ENCODE measurements at places on chromosomes 5 and 9. TPM values are rescaled to one million over a fixed set of nuclear protein-coding genes. Genes with fewer than 3 reads are reported as not detected.
A peak's percentile ranks its signal among the peaks of the same experiment; 100 is the strongest.

Gene PPP3R2
- total RNA-seq: 0.12 TPM

Gene LCP2
- 15.5 TPM for total RNA-seq

Gene PTGS1
- total RNA-seq: 7.8 TPM

Gene C7
- total RNA-seq: 18.4 TPM

Gene ABL1
- 79.0 TPM for total RNA-seq

DNA sequence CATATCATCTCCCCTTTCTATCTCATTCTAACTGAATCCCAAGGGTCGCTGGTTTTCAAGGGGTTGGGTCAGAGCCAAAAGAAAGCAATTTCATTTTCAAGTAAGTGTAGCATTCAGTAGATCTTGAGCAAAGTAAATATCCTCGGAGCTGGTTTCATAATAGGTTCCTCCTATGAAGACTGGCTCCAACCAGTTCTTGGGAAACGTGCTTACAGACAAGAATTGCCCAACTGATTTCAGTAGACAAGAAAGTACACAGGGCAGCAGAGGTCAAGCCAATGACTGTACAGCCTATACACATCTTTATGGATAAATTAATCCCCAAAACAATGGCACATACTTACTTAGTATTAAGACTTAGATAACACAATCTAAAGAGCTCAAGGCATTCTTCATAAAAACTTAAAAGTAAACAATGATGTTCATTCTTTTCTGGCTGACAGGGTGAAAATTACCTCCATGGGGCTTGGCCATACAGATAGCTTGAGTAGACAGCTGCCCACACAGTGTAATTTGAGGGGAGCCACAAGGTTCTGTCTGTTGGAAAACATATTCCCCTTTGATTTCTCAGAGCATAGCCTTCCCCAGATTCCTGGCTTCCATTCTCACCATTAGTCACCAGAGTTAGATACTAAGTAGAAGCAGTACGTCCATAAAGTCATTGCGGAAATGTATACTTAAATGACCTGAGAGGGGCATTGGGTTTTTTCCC is 163.9 kb downstream of the ARRDC3 start:
- peak; percentile 49 for DNase-seq

DNA sequence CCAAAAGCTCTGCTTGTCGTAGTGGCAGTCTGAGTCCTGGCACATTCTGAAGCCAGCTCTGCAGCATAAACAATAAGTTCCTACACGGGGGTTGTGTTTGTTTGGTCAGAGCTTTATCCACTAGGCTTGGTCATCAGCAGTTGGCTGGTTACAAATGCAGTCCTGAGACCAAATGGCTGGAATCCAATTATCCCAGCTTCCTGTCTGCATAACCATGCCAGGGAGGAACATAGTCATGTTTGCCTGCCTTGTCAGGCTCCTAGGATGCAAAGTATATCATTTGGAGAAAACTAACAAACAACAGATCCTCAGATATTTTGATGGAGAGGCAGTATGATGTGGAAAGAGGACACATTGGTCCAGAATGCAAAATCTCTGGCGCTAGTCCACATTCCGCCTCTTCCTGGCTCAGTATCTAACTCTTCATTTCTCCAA is 85.8 kb downstream of the FBXO38 start:
- no peak for DNase-seq

DNA sequence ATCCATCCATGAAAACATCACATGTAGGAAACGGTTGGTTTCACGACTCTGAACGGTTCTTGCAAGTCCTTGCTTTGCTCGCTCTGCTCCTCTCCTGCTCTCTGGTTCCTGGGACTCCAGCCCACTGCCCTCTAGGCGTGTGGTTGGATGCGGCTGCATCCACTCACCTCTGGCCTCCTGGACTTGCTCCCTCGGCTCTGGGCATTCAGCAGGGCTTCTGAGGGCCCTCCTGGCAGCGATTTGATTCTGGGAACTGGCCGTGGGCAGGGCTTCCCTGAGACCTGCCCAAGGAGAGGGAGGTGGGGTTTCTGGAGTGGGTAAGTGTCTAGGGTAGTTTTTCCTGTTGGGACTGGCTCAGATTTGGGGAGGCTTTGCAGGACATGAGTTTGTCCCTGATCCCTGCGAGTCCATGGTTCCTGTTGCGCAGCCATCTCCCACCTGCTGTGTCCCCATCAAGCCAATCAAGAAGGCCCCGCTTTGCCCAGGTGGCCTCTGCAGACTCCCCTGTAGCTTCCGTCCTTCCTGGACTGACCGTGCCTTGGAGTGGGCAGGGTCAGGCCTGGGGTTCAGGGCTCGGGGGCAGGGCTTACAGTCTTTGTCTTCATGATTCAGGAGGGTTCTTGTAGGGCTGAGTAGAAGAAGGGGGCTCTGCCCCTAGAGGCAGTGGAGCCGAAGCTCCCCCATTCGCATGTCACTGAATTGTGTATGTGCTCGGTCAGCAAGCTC is 192.3 kb downstream of the CACNA1B start:
- DNase-seq: peak; percentile 8

DNA sequence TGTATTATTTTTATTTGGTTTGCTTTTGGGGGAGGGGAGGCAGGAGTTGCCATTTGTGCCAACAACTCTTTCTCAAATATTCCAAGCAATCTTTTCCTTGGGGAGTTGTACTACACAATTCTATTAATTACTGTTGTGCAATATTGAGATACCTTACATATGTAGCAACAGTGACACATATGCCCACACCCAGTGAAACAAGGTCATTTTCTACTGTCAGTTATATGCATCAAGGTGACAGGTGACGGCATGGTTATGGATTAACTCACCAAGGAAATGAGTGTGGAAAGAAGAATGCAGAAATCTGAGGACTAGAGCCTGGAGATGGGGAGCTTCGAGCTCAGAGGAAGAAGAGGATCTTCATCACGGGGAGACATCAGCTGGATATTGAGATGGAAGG is 17.9 kb upstream of the MSMP start:
- no peak for DNase-seq

DNA sequence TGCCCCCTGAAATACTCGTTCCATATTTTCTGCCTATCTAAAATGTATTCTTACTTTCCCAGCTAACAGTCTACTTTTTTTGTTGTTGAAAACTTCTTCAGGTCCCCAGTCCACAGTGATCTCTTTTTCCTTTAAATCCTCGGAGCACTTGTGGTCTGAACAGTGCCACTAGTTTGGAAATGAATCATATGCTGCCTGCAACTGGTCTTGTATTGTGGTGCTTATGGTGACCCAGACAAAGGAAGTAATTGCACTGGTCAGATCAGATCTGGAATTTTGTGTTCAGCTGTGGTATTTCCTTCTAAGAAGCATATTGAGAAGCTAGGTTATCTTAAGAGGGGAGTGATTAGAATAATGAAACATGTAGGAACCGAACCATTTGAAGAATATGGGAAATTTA is 2.9 kb downstream of the UNC13B start:
- DNase-seq: no peak

GRCh38 chr9:71647094-71647591 is 121.2 kb downstream of the CEMIP2 start:
- DNase-seq: peak; percentile 79

GRCh38 chr5:321230-321725 is at the start of gene AHRR:
Gene AHRR, plus strand, starts transcription at chr5:321714. Its CDS starts 22,189 bp downstream, at chr5:343903.
- no peak for DNase-seq

DNA sequence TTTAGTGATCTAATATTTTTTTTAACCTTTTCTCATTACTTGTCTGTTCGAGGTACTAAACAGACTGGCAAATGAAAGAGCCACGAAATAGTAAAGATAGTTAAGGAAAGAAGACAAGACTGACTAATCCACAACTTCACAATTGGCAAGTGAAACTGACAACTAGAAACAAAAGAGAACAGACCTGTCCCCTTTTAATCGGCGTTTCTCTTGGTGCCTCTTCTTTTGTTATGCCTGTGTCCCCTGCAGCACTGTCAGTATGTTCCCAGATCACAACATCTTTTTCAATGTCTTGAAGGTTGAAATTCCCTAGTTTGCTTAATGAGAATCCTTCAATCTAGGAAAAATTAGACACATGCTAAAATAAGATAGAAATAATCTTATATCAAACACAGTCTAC is 26.1 kb downstream of the TUT7 start:
- DNase-seq: no peak

DNA sequence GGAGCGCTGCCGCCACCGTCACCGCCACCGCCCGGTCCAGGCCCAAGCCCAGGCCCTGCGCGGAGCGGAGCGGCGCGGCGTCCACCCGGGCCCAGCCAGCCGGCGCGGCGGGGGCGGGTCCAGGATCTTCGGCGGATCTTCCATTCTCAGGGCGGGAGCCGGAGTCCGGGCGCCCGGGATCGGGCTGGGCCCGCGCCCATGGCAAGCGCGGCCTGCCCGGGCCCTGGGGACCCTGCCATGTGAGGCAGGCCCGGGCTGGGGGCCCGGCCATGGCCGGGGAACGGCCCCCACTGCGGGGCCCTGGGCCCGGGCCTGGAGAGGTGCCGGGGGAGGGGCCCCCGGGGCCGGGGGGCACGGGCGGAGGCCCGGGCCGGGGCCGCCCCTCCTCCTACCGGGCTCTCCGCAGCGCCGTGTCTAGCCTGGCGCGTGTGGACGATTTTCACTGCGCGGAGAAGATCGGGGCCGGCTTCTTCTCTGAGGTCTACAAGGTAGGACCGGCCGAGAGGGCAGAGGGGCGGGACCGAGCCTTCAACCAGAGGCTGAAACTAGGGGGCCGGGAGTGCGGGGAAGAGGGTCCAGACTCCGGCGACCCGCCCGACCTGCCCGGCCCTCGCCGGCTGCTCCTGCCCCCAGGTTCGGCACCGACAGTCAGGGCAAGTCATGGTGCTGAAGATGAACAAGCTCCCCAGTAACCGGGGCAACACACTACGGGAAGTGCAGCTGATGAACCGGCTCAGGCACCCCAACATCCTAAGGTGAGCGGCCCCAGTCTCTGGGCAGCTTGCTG is 482 bp downstream of the TESK1 start:
- DNase-seq: peak; percentile 49

DNA sequence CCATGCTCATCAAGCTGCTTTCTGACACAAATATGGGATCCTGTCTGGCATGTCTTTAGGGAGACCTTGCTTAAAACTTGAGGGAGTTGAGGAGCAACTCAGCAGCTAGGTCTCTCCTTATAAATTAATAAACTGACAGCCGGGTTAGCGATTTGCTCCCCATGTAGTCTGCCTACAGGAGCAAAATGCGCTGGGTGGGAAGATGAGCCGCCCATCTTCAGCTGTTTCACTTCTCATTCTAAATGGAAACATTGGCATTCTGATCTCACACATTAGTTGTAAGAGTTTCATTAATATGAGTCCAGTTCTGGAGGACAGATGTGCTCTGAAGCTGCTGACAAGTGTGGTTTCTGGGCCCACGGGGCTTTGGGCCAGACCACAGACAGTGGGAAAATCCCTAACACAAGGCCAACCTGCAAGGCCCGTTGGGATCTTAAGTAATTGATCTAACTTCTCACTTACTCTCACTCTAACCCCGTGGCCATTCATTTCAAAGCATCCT is 197.0 kb downstream of the MCTP1 start:
- peak; percentile 33 for DNase-seq

DNA sequence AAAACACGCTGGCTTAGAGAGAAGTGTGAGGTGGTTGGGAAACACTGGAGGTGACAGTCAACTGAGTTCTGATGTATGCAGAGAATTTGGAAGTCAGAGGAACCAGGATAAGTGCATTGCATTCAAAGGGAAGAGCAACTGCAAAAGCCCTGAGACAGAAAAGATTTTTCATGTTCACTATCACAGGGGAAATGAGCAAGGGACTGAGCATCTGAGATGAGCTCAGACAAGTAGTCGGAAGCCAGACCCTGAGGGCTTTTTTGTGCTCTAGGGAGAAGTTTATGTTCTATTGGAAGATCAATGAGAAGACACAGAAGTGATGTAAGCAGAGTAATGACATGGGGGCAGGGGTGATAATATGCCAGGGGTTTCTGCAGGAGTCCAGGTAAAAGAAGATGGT is 97.5 kb downstream of the HTR4 start:
- no peak for DNase-seq

DNA sequence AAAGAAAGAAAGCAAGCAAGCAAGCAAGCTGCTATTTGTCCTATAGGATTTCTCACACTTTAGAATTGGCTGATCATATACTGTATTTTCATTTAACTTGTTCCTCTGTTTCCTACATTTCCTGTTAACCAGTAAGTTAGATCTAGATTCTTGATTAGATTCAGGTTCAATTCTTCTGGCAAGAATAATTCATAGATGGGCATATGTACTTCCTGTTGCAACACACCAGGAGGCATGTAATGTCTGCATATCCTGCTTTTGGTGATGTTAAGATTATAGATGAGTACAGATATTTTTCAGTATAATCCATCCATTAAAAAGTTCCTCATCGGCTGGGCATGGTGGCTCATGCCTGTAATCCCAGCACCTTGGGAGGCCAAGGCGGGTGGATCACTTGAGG is 10.8 kb upstream of the KIF27 start:
- no peak for DNase-seq

DNA sequence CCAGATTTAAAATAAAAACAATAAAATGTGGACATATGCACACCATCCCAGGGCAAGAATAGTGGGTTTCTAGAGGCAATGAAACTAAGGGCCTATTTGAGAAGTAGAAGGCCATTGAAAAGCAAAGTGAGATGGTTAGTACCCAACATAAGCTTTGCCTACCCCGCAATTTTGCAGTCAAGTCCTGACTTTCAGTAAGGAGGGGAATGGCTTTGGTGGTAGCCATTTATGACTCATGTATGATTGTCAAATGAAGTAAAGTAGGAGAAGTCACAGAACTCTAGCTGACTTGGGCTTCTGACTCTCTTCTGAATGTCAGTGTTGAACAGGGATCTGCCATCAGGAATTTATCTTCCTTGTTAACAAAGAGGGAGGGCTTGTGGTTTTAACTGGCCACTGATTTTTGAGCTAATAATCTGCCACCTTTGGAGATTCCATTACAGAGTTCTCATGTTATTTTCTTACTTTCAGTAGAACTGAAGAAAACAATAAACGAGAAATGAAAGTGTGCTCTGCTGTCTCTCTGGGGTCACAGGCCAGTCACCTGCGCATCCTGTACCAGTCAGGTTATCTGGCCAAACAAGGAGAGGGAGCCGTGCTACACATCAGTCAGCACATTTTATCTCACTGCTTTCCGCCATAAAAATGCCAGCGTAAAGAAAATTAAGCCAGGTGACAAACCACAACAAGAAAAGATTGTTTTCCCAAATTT is 14.3 kb upstream of the SNCAIP start:
- no peak for DNase-seq

DNA sequence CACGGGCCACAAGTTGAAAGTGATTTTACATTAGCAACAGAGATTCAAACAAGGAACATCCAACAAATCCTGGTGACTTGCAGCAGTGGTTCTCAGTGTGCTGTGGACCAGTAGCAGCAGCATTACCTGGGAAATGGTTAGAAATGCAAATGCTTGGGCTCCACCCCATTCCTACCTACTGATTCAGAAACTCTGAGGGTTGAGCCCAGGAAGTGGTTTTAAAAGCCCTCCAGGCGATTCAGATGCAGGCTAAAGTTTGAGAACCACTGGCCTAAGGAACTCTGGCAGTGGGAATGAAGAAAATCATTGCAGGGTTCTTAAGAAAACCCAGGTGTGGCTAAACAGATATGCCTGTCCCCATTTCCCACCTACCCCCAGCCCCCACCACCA is 398.8 kb downstream of the ENC1 start:
- DNase-seq: no peak

DNA sequence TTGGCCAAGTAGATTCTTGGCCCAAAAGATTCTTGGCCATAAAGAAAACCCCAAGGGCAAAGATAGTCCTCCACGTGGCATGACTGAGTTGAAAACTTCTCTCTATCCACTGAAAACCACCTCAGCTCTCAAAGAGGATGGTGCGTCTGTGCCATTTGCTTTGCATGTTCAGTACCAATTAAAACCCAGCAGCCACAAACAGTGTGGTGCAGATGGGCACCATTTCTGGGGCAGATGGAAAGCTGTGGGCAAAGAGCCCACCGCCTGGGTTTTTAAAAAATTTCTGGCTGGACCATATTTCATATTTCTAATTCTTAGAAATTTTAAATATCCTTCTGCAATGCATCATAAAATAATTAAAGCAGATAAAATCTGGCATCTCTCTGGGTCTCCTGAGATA is 84.5 kb upstream of the PUM3 start:
- DNase-seq: no peak
